ENCODE measurements at places on chromosomes 4 and X.
A peak's percentile ranks its signal among the peaks of the same experiment; 100 is the strongest.

DNA sequence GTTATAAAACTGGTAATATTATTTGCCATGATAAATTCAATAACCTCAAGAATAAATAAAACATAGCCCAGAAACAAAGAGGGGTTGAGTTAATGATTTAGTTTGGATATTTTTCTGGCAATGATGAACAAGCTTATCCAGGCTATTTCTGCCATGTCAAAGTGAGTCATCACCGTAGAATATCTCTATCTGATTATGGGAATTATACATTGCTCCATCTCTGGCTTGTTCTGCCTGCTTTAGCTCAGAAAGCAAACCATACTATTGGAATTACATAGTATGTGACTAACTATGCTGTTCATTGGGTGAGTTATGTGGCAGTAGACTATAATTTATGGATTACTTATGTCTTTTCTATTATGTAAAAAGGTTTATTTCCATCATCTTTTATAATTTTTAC is 680.1 kb upstream of the AADAT start:
- DNase-seq: no peak

DNA sequence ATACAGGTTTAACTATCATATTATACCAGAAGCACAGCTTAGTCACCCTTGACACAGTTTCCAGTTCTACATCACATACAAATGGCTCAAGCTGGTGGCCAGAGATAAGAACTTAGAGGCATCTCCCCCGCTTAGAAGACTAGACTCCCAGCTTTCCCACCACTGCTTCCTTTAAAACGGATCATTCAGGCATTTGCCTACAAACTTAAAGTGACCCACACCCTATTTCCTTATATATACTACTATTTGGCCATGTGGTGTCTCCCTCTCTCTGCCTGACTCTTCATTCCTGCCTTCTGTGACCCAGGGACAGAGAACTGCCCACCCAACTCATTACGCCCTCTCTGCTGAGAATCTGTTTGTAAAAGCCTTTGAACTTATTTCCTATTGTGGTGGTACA is 781.2 kb upstream of the DIAPH2 start:
- DNase-seq: no peak

GRCh38 chr4:19301527-19301926 is 950.2 kb upstream of the SLIT2 start:
- DNase-seq: no peak

DNA sequence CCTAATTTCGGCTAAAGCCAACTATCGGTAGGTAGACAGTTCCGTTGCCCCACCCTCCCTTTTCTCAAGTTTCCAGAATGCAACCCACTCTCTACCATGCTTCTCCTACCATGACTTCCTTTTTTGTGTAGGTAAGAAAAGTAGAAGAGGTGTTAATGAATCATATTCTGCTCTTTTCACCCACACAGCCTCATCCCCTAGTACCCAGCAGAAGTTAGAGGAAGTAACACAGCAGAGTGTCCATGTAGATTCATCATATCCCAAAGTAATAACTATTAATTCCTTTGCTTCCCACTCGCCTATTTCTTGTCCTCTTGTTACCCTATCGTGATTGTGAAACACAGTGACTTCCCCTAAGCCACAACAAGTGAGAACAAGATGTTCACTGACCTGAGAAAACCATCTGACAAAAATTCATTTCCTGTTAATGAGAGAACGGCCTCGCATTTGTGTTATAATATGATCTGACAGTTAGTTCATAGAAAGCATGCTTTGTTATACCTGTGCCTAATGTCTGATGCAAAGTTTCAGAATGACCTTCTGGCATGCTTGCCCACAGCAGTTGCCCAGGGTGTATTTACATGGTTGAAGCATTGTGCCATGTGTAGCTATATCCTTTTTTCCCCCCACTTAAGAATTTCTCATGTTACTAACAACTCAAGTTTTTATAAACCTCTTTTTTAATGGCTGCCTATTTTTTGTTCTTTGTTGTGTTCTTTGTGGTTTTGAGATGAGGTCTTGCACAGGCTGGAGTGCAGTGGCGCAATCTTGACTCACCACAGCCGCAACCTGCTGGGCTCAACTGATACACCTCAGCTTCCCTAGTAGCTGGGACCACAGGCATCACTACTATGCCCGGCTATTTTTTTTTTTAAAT is 185.6 kb downstream of the RAP1GDS1 start:
- peak; percentile 43 for DNase-seq

- no peak for DNase-seq
These were observed 19.5 kb downstream of the SMAD1 start for GRCh38 chr4:145501051-145501660.

GRCh38 chr4:127284236-127284635 is 348.5 kb upstream of the INTU start:
- DNase-seq: no peak

DNA sequence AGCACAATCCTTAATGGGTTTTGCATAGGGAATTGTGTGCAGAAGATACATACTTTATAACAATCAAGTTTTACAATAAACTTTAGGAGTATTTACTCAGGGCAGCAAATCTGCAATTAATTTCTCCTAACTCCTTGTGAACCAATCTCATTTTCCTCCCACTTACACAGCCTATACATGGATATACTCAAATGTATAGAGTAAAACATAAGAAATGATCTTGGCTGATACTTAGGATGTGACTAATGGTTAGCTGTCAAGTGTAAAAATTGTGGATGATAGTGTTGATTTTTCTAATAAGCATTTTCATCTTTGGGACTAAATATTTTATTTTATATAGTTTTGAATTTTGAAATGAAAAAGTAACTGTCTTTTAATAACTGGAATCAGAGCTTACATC is 759.6 kb downstream of the GRID2 start:
- no peak for DNase-seq

GRCh38 chrX:21764008-21764407 is 6.1 kb upstream of the SMPX start:
- no peak for DNase-seq

GRCh38 chrX:149036086-149036485 is 469.0 kb downstream of the IDS start:
- DNase-seq: no peak

DNA sequence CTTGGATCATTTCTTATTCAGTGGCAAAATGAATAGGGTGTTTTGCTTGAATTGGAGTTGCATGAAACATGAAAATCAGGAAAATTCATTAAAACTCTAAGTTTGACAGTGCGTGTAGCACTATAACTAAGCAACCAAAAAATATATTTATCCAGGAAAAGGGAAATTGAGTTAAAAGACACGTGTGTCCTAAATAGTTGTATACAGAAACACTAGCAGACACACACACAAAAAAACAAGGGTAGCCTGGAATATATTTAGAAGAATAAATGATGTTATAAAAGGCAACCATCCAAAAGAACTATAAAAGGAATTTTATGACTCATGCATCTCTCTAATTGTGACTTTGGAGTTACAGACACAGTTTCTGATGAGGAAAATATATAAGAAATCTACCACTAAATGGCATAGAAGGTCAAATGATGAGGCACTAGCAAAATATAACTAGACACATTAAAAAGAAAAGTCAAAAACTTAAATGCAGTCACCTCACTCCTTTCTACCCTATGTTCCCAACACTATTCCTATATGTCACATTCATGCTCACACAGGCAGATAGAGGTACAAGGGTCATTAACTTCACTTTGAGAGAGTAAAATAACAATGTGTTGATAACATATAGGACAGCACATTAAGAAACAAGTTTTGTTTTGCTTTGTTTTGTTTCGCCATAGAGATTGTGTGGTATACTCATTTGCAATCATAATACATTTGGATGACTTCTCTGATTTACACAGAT is 793.6 kb upstream of the INTU start:
- no peak for DNase-seq

- DNase-seq: peak; percentile 58
These were observed 195.2 kb upstream of the STK26 start for GRCh38 chrX:131827935-131828334.

DNA sequence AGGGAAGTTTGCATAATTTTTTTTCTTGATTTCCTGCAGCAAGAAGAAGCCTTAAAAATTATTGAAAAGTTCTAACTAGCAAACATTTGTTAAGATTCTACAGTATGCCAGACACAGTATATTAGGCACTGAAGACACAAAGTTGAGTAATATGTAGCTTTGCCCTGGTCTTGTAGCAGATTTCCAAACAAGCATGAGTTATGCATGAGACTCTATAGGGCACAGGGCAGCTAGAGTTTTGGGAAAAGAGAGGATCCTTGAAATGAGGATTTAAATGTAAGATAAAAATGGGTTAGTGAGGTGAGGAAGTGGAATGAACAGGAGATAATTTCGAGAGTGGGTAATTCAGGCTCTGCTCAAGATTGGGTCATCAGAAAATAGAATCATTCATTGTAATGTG is 8.6 kb upstream of the GPRIN3 start:
- DNase-seq: no peak

GRCh38 chr4:168498251-168498650 is 1.4 kb downstream of the PALLD start:
- DNase-seq: no peak
